ENCODE measurements at places on chromosomes 12 and 14. TPM values are rescaled to one million over a fixed set of nuclear protein-coding genes. Genes with fewer than 3 reads are reported as not detected.

The RAB35 gene
- 39.4 TPM for polyA plus RNA-seq

The ENDOU gene
- 0.21 TPM for polyA plus RNA-seq

The KRT85 gene
- not detected for polyA plus RNA-seq

The FERMT2 gene
- polyA plus RNA-seq = 6.9 TPM

The SLC25A21 gene
- 0.18 TPM for polyA plus RNA-seq

All from foreskin keratinocyte (primary cell).